ENCODE measurements at places on chromosomes 2 and 18.

DNA sequence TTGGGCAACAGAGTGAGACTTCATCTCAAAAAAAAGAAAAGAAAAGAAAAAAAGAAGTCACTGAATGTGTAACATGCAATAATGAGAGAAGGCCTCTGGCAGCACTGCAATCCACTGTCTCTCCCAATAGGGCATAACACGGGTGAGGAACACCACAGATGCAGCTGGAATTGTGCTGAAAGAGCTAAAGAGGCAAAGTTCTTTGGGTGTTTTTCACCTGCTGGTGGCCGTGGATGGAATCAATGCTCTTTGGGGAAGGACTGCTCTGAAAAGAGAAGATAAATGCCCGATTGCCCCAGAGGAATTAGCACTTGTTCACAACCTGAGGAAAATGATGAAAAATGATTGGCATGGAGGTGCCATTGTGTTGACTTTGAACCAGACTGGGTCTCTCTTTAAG is 31.0 kb upstream of the CYBRD1 start:
- no peak for DNase-seq

DNA sequence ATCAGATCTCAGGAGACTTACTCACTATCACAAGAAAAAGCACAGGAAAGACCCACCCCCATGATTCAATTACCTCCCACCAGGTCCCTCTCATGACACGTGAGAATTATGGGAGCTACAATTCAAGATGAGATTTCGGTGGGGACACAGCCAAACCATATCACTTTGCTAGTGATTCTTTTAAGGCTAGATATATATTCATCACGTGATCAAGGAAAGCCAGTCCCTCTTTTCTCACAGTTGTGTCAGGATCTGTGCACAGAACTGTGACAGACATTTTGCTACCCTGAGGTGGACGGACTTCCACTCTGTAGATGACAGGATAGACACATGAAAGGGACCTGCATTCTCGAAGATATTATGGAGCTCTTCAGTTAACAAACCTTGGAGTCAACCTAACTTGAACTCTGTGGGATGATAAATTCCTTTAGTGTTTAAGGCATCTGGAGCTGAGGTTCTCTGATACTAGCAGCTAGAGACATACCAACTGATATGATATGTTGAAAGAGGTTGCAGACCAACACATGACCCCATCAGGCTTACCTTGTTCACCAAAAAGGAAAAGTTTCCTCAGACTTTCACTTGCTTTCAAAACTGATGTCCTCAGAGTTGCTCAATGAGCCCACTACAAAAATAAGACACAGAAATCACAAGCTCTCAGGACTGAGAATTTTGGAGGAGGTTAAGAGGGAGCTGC is 66.3 kb upstream of the SCG2 start:
- no peak for DNase-seq

DNA sequence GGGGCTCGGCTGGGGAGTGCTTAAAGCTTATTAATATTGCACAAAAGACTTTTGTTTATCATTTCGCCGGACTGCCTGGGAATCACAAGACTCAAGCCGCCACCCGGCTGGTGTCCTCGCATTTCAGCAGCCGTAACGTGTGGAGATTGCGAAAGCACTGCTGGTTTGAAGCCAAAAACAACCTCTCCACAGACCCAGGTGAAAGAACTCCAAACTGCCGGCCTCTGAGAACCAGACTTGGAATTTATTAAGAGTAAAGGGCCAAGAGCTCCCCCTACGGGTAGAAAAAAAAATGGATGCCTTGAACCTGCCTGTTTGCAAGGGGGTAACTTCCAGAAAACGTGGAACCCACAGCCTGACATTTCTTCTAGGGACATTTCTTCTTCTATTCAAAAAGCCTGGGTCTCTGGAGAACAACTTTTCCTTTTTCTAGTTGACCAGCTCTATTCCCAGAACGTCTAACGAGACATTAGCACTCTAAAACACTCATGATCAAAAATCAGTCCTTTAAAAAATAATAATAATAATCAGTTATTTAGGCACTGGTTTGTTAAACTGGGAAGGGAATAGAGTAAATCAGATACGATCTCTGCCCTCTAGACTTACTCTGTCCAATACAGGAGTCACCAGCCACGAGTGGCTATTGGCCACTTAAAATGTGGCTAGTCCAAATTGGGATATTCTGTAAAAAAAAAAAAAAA is 216.3 kb downstream of the C1D start:
- peak; percentile 94 for DNase-seq

DNA sequence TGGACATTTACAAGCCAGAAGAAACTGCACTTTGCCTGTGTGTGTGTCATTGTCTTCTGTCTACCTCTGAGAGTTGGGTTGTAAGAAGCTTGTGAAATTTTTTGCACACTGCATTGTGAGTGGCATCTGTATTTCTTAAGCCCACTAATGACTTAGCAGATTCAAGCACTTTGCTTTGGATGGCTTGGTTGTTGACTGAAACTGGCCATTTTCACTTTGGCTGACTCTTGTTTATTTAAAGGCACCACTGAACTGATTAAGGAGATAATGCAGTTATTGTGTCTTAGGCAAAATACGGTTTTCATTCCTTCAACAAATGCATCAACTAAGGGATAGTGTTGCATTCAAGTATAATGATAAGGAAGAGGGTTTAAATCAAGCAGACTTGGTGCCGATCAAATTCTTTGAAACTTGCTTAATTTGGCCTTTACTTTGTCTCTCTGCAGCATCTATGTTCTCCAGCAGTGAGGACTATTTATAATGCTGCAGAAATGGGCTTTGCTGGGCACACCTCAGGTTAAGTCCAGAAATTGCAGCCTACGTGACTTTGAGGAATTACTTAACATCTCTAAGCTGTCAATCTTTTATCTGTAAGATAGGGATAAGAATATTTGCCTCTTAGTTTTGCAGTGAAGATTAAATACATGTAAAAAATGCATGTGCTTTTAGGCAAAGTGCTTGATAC is 142.0 kb downstream of the CCDC85A start:
- DNase-seq = no peak

DNA sequence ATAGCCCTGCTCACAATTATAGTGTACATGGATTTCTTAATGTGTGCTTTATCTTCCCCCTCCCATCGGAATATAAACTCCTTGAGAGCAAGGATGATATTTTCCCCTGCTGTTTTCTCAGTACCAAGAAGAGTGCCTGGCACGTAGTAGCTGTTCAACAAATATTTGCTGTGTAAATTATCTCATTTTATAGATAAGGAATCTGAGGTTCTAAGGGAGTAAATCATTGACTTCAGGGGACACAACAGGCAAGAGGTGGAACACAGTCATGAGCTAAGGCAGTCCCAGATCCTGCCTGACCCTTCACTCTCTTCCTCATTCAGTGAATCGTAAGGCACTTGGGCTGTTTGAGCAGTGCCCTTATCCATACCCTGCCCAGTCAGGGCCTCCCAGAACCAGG is 187.3 kb upstream of the TNP1 start:
- no peak for DNase-seq

- no peak for DNase-seq
Measured at GRCh38 chr2:42928692-42929545, 136.5 kb upstream of the HAAO start.

GRCh38 chr18:43805646-43806194 is 528.4 kb upstream of the SYT4 start:
- no peak for DNase-seq

GRCh38 chr2:127069536-127069935 is 37.4 kb downstream of the BIN1 start:
- DNase-seq = no peak

DNA sequence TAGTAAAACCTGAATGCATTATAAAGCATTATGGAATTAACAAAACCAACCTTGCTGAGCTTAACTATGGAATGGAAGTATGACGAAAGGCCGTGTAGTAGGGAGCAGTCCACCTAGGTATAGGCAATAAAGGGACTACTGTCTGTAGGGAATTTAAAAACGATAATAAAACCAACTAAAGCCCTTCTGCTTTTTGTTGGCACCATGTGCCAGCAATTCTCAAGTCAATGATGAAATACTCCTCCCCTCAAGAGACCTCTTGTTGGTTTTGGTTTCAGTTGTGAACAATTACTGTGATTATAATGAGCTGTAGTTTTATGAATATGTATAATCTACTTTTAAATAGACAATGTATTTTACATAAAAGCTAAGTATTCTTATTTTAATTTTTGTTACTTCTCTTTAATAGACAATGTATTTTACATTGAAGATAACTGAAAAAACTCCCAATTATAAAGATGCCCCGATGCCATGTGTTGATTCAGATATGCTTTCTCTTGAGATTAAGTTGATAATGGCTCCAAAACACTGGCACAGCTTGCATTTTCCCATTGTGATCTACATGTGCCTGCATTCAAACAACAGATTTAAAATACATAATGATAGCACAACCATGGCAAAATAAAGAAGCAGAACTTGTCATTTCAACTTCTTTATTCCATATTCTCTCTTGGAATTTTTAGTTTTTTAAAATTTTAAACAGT is 55.5 kb upstream of the ZDBF2 start:
- DNase-seq = no peak
